ENCODE measurements at places on chromosomes 2 and 18.

GRCh38 chr2:105294844-105295481 lies 34.6 kb downstream of the TGFBRAP1 start:
- DNase-seq: peak; percentile 9

GRCh38 chr18:73563345-73563744 lies 584.3 kb downstream of the FBXO15 start:
- no peak for DNase-seq

DNA sequence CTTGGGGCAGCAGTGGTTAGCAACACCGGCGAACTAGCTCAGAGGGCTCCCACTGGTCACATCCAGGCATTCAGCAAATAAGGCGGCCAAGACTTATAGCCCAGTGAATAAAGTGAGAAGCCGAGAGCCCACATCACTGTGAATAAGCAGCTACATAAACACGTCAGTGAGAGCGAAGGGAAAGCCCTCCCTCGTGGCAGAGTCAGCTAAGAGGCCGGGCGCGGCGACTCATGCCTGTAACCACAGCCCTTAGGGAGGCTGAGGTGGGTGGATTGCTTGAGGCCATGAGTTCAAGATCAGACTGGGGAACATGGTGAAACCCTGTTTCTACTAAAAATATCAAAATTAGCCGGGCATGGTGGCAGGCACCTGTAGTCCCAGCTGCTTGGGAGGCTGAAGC lies 5.2 kb downstream of the D2HGDH start:
- DNase-seq: no peak

- DNase-seq: no peak
These were observed 268.5 kb upstream of the ZSWIM2 start for GRCh38 chr2:187117483-187117882.

DNA sequence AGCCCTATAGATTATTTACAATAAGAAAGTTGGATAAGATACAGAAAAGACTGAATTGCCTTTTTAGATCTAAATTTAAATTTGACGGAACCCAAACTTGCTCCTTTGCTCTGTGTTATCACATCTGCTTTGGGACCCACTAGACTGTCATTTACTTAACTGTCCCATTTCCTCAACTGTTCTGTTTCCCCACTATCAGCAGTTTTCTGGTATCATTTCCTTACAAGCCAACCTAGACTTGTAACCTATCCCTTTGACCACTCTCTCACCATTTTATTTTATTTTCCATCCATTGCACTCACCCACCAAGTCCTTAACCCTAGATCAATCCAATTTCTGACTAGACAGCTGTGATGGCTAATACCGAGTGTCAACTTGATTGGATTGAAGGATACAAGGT lies 38.6 kb upstream of the CD28 start:
- no peak for DNase-seq

GRCh38 chr2:61241266-61241665 lies 79.3 kb downstream of the C2orf74 start:
- DNase-seq: no peak
